ENCODE measurements at places on chromosomes 4 and X.

DNA sequence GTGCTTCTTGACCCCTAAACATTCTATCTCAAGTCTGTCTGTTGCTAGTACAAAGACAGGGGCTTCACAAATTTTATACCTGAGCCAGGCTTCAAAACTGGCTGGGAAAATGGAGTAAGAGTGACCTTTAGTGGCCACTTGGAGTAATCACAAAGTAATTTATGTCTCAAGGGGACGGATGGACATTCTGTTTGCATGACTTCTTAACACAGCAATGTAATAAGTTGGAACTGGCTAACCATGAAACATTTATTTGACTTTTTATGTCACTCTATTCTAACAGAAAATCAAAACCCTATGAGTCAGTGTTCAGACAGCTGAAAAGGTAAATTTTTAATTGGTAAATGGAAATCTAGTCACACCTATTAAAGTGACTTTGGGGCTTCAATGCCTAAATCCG is 600.6 kb downstream of the ANKRD50 start:
- DNase-seq = no peak

DNA sequence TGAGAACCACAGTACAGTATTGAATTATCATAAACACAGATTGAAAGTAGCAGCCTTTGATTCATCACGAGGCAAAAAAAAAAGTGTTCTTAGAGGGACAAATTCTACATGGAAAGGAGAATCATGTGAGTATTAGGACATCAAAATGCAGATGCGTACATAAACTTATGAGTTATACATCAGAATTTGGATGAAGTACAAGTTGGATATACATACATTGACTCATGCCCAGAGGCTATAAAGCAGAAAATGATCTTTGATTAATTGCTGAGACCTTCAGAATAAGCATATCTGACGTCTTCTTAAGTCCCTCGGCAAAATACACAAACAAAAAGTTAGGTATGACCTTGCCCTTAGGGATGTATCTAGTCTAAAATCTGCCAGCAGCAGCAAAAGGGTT is 206.4 kb downstream of the LDB2 start:
- no peak for DNase-seq

DNA sequence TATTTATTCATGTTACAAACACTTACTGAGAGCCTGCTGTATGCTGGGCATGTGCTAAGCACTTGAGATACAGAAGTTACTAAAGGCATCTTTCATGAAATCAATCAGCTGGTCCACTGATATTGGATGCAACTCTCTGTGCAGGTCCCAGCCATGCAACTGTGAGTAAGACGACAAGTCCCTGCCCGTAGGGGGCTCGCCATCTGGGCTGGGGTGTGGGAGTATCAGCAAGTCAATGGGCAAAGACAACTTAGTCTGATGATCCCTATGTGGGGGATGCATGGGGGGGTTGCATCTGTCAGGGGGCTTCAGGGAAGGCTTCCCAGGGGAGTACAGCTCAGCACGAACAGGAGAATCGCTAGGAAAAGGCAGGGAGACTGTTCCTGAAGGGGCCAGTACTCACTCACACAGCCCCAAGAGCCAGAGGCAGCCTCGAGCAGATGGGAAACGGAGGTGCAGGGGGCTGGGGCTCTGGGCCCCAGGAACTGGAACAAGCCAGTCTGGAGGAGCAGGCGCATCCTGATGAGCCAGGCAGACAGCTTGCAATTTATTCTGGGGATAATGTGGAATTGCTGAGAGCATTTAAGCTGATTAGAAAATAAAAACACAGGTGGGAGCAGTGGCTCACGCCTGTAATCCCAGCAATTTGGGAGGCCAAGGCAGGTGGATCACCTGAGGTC is 40.2 kb downstream of the CRMP1 start:
- no peak for DNase-seq

GRCh38 chr4:87100168-87100567 is 120.2 kb downstream of the KLHL8 start:
- DNase-seq = no peak

DNA sequence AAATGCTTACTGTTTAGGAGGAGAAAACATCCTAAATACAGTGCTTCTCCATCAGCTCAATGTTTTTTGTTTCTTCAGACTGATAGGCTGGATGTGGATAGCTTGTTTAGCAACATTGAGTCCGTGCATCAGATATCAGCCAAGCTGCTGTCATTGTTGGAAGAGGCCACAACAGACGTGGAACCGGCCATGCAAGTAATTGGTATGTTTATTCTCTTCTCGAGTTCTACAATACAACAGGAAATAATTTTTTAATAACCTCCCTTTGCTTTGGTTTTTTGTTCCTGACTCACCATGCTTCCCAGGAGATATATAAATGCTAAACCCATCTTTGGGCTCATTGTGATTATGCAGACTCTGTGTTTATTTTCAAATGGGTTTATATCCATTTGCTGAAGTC is 60.9 kb downstream of the ARHGEF38 start:
- no peak for DNase-seq

DNA sequence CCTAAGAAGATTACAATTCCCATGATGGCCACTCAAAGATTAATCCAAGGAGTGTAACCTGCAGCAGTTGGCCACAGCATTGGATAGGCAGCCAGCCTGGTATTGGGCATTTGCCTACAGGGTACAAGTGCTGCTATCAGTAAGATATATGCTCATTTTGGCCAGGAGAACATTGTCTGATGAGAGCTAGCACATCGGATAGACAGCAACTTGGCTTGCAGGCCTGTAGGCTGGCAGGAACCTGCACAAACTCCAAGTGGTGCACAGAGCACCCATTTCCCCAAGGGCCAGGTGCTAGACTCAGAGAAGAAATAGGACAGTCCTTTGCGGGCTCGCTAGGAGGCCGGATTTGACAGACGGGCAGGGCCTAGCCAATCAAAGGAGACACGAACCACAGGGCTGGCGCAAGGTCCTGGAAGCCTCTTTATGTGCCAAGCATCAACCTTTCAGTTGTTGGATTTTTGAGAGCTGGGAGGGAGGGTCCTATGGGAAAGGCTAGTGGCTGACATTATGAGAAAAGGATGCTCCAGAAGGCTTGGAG is 11.7 kb upstream of the AP1AR start:
- no peak for DNase-seq

DNA sequence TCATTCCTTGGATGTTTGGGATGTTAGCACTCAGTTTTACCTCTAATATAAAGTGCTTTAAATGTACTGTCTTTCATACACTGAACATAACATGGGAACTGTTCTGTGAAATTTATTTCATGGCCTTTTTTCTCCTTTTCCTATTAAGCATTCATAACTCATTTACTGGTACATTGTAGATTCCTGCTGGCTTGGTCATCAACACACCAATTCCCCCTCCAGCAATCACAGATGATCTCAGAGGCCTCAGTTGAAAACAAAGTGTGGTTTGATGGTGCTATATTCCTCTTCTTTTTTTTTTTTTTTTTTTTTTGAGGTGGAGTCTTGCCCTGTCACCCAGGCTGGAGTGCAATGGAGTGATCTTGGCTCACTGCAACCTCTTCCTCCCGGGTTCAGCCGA is 61.9 kb upstream of the FAM47B start:
- no peak for DNase-seq

DNA sequence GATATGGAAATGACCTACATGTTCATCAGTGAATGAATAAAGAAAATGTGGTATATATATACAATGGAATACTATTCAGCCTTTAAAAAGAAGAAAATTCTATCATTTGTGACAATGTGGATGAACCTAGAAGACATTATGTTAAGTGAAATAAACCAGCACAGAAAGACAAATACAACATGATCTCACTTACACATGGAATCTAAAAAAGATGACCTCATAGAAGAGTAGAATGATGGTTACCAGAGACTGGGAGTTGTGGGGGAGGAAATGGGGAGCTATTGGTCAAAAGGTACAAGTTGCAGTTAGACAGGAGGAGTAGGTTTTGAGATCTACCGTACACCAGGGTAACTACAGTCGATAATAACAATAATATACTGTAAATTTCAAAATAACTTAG is 51.5 kb downstream of the WNK3 start:
- DNase-seq = no peak

DNA sequence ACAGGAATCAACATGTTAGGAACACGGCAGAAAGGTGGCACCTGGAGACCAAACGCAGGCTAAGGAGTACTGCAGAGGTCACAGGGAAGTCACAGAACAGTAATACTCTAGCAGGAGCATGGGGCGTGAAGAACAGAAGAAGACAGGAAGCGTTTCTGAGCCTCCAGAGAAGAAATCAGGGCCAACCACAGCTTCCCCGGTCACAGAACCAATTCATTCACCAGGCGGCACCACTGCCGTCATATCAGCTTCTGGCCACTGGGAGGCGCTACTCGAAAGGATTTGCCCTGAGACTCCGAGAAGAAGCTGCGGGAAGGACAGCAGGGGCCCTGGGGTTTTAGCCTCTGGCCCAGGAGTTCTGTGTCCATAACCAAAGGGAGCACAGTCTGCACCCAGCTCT is 78.0 kb upstream of the DRD5 start:
- peak; percentile 68 for DNase-seq

DNA sequence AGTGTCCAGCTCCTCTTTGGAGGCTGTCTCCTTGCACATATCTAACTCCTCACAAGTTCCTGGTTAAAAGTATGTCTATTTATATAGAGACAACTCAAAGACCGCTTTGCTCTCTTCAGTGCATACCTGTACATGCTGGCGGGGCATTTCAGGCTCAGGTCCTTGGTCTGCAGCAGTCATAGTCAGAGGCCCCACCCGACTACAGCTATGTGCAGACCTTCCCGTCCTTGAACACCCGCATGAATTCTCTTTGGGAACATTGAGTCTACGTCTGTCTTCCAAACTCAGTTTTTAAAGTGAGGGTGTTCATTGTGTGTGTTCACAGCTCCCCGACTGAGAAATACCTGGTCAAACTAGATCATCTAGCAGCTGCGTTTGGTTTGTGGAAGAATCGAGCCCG is 4.2 kb downstream of the BCOR start:
- no peak for DNase-seq

DNA sequence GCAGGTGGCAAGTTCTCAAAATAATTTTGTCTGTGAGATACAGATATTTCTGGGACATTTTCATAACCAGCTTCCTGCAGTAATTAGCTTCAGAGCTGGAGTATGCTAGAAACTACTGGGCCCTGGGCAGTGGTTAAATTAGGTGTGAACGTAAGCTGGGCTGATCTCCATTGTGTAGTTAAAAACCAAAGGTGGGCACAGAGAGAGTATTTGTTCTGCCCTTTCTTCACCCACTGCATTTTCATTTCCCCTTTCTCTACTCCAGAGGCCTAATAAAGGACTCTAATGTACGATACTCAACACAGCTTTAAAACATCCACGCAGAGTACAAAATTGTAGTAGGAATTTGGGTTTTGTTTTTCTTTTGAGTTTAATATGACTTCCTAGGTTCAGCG is 252.7 kb downstream of the SPRY1 start:
- no peak for DNase-seq

GRCh38 chrX:24117258-24117657 is 32.3 kb upstream of the ZFX start:
- DNase-seq = no peak

All from activated T-cell treated with anti-CD3 and anti-CD28 coated beads for 48 hours (primary cell).